Head of caudate nucleus (tissue), 42 donors: ENCODE measurements at places on chromosomes 2 and 18.
A peak's percentile ranks its signal among the peaks of the same experiment; 100 is the strongest.

GRCh38 chr2:175766880-175767279, 235.2 kb downstream of the LNPK start:
- DNase-seq = no peak

DNA sequence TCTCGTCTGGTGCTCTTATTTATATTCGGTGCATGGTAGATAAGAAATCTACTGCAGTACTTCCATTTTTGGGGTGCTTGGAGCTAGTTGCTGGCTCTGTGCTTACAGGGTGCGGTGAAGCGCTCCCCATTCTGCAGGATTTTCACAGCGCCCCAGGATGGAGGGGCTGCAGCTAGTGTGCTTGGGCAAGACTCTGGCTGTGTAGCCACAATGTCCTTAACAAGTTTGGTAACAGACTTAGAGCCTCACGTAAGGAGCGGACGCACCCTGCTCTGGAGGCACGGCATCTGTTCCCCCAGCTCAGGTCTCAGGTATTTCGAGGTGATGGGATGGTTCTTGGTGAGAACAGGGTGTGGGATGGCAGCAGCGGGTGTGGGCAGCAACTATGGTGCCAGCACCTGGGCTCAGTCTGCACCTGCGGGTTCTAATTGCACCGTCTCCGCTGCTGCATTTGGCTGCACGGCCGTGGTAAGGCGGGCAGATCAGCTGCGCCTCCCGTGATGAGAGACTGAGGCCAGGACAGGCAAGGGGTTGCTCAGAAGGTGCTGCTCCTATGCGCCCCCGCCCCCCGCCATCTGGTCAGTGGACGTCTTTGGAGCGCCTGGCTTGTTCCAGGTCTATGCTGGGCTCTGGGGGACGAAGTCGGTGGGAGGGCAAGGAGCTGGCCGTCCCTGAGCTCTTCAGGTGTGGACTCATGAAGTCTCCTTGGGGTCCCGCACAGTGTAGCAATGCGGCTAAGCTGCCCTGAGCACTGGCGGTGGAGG, 20.1 kb upstream of the ALLC start:
- DNase-seq = peak; percentile 31

DNA sequence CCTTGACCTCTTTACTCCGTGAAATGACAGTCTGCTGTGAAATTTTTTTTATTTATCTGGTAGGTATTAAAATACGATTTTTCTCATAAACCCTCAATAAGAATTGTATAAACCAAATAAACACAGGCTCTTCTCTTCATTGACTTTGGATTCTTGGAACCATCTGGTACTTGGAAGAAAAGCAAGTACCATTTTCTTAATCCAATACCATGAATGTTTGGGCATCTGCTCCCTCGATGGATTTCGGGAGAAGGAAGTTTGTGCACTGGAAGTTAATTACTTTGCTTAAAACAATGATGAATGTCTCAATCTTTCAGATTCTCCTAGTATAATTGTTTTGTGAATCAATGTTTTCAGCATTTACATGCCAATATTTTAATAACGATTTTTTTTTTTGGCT, 5.3 kb upstream of the SCG2 start:
- no peak for DNase-seq

GRCh38 chr2:45964223-45964841, 312.9 kb downstream of the PRKCE start:
- DNase-seq = peak; percentile 55

GRCh38 chr2:237697586-237698357, 70.4 kb downstream of the LRRFIP1 start:
- DNase-seq = no peak

DNA sequence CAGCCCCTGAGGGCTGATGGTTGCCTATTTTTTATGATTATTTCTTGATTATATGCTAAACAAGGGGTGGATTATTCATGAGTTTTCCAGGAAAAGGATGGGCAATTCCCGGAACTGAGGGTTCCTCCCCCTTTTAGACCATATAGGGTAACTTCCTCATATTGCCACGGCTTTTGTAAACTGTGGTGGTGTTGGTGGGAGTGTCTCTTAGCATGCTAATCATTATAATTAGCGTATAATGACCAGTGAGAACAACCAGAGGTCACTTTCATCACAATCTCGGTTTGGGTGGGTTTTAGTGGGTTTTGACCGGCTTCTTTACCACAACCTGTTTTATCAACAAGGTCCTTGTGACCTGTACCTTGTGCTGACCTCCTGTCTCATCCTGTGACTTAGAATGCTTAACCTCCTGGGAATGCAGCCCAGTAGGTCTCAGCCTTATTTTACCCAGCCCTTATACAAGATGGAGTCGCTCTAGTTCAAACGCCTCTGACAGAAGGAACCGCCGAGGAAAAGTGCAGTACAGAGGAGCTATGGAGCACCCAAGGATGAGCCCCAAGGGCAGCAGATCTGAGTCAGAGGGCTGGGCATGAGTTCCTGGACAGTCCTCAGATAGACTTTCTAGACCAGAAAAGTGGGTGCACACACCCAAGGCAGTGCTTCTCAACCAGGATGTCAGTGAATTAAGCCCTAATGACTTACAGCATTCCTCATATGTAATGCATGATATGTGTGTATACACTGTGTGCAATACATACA, 37.1 kb upstream of the ASAP2 start:
- no peak for DNase-seq

DNA sequence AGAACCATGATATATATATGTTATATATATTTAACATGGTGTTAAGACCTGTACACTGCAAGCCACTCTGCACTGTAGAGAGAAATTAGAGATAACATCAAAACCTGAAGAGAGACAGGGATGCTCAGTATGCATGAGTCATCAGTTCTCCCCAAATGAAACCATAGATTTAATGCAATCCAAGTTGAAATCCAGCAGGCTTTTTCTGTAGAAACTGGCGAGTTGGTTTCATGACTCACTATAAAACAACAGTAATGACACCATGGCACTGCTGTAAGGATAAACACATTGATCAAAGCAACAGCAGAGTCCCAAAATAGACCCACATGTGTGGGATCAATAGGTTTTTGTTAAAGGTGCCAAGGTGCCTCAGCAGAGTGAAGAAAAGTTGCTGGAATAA, 65.8 kb downstream of the RTP5 start:
- no peak for DNase-seq

- DNase-seq = no peak
Observed at GRCh38 chr2:236928380-236929037, 157.2 kb upstream of the COPS8 start.

DNA sequence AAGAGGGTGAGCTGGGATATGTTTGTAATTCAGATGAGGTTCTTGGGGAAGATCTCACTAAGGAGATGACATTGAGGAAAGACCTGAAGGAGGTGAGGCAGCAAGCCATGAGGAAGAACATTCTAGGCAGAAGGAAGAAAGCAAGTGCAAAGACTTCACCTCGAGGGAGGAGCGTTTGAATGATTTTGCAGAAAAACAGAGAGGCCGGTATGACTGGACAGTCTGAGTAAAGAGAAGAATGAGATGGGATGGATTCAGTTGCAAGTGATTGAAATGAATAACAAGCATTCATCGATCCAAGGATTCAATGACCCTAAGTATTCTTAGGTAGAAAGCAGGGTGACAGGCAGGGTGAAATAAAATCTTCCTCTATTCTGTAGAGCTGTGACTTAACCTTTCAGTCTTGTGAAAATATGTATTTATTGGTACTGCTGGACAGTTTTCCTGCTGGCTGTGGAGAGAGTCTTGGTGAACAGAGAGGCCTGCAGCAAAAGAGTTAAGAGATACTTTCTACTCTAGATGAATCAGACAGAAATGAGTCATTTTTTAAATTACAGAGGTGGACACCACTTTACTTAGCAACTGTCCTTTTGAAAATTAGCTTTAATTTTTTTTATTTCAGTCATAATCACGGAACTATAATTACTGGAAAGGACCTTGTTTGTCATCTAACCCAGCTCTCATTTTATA, 278.4 kb downstream of the LRRTM1 start:
- DNase-seq = no peak

DNA sequence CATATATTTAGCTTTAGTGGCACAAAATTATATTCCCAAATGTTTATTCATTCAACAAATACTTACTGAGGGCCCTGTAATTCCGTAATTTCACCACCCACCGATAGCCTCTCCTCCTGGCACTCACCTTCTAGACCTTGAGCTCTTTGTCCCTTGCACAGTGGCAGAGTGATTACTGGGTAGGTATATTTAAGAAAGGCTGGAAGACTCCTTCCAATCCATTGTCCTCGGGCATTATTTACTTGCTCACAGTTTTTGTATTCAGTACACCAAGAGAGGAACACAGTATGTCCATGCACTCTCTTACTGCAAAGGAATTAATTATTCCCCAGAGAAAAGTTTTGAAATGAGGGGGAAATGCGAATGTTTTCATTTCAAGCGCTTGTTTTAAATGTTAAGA, 1.1 kb upstream of the CDCA7 start:
- no peak for DNase-seq

DNA sequence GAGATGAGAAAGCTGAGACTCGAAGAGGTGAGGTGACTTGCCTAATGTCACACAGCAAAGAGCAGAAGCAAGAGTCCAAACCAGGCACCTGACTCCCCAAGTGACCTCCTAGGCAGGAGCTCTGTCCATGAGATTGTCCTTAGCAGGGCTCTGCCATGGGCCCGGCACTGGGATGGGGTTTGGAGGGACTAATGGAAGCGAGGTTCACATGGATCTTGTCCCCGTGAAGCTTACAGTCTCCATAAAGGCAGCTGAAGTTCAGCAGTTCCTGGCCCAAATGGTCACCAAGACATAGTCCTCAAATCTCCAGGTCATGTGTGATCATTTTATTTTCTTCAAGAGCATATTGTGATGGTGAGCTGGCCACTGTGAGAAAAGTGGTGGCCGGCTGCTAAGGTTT, 57.0 kb upstream of the AFF3 start:
- DNase-seq = no peak

DNA sequence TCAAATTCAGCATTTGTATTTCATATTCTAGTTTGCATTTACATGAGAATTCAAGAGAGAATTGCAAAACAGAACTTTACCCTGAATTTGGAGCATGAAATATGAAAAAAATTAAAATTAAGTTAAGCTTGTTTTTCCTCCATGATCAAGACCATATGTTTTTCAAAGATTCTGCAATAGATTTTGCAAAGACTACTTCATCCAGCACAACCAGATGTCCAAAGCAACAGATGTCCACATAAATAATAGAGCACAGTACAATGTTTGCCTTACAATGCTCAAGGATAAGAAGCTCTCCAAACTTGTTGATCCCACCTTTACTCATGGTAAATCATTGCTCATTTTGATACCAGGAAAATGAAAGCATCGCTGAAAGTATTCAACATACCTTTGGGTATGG, 25.6 kb downstream of the FAP start:
- no peak for DNase-seq

- peak; percentile 46 for DNase-seq
Observed at GRCh38 chr18:63317982-63318888, 1.3 kb downstream of the BCL2 start.

DNA sequence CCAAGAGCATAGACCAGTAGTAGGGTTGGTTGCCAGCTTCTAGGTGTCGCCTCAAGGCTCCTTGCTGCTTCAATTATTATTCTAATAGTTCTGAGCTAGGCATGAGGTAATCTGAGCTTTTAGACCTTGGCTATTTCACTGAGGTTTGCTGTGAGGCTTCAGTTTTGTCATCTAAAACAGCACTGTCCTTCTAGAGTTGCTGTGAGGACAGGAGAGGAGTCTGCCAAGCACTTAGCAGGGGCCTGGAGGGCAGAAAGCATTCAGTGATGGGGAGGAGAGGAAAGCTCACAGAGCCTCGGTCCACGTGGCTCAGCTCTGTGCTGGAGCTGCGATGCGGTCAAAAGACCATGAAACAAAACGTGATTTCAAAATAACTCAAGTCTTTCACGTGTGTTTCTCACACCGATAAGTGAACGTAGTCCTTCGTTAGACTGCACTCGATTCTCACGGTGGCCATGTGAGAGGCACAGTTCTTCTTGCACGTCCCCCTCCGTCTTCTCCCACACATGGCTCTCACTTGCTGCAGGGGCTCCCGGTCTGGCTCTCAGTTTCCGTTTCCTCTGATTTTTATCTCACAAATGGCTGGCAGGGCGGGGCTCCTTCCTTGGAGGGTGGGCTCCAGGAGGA, 113.7 kb downstream of the B3GNT2 start:
- no peak for DNase-seq

DNA sequence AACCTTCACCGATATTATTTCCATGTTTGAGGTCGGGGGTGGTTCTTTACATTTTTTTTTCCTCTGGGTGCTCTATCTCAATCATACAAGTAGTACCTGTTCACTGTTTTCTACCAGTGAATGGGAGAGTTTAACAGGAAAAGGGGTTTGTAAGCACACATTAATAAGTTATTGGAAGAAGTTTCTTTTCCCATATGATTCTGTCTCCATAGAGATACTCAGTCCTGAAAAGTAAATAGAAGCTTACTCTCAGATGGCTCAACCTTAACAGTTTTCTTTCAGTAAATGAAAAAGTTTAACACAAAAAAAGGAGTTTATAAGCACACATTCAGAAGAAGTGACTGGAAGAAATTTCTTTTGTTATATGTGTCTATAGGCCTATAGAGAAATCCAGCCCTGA, 995.6 kb upstream of the SLC39A10 start:
- DNase-seq = no peak

- peak; percentile 75 for DNase-seq
Observed at GRCh38 chr2:174682578-174683391, 81.5 kb downstream of the CHRNA1 start.

GRCh38 chr2:100720445-100720844, 99.5 kb upstream of the NPAS2 start:
- DNase-seq = no peak

DNA sequence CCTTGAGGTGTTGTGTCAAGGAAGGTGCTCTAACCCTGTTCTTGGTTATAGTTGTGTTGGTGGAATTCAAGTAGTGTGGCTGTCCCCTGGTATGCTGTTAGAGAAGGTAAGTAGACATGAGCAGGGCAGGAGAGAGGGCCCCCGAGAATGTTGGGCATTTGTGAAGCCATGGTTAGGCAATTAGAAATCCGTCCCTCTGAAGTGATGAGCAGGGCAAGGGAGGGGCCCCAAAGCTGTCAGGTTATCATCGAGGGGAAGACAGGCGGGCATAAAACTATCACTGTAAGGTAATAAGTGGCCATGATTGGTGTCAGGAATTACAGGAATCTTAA, 5.2 kb downstream of the XRCC5 start:
- DNase-seq = peak; percentile 27

- DNase-seq = no peak
Observed at GRCh38 chr18:9055185-9055584, 47.3 kb upstream of the NDUFV2 start.
